GM18507 (cell line): ENCODE measurements at places on chromosomes 16 and 17.

DNA sequence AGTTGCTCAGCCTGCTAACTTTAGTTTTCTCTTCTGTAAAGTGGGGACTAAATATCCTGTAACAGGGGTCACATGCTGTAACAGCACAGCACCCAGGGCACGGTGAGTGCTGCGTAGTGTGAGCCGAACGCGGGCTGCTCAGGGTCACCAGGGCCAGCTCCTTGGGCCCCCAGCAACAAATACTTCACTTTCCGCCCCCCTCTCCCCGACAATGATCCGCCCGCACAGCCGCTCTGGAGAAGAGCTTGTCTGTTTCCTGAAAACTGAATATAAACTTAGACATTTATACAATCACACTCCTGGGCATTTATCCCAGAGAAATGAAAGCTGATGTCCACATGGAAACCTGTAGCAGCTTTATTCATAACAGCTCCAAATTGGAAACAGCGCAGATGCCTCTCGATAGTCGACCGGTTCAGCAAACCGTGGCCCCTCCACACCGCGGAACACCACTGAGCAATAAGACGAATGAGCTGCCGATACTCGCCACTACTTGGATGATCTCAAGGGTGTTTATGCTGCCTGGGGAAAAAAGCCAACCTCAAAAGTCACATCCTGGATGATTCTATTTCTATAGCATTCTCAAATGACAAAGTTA lies 267.2 kb downstream of the PARN start:
- DNase-seq = no peak

- no peak for DNase-seq
Observed at GRCh38 chr17:82021107-82021899, 1.4 kb downstream of the CENPX start.

DNA sequence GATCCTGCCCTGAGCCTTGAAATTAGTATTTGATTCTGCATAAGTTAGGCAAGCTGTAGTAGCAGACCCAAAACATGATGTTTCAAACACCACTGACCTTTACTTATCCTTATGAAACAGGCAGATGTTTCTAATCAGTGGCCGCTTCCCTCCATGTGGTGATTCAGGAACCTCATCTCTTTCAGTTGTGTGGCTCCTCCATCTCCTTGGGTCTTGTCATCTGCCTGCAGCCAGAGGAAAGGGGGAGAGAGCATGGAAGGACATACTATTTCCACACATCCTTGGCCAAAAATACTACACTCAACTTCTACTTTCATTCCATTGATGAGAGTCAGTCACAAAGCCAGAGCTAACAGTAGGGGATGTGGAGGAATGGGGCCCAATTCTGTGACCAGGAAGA lies 41.6 kb upstream of the IRX6 start:
- DNase-seq = no peak

DNA sequence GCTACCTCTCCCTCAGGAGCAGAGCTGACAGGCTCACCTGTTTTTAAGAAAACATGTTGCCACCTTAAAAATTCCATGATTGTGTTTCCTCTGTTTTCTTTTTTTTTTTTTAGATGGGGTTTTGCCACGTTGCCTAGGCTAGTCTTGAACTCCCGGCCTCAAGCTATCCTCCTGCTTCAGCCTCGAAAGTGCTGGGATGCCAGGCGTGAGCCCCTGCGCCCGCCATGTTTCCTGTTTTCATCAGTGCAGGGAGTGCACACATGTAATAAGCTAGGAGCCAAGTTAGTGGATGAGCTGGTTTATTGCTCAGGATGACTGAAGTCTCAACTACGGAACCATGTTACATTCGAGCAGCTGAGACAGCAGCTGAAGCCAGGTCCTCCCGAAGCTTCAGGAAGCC lies 13.6 kb downstream of the MRM3 start:
- DNase-seq = no peak

DNA sequence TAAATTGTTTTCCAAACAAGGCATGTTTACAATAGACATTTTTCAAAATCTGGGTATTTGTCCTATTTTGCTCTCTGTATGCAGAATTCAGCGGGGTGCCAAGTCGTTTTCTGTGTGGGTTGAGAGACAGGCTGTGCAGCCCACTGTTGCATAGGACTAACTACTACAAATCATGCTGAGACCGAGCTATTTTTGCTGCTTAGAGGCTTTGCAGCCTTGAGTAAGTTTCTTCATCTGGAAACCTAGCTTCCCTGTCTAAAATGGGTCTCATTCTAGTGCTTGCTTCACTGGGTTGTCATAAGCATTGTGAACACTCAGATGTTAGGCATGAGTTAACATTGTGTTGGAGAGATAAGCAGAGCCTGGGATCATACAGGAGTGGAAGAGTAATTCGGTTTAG lies 1.3 kb downstream of the PRPSAP2 start:
- DNase-seq = no peak

- no peak for DNase-seq
Observed at GRCh38 chr17:74875977-74876593, 3.3 kb upstream of the FDXR start.

DNA sequence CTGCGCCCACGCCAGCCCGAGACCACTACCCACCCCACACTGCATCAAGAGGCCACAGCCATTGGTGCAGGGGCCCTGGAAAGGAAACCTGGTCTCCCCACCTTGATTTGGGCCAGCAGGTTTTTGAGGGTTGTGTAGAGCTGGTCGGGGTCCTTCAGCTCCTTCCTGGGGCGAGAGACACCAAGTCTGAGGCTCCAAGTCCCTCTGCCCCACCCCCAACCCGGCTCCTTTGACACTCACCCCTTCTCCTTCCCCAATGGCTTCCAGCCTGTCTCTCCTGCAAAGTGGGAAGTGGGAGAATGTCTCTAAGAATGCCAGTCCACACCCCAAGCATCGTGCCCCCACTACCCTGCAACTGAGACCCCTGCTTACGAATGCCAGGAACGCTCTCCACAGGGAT lies 1.6 kb upstream of the DHX58 start:
- no peak for DNase-seq

DNA sequence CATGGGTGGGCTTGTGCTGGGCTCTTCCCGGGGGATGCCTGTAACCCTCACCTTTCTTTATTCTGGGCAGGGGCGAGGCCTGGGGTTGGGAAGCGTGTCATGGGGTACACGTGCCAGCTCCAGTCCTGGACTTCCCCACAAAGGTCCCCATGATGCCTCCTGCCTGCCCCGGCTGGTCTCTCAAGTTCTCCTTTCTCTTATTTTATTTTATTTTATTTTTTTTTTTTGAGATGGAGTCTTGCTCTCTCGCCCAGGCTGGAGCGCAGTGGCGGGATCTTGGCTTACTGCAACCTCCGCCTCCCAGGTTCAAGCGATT lies 8.6 kb downstream of the ATP2A3 start:
- DNase-seq = no peak

DNA sequence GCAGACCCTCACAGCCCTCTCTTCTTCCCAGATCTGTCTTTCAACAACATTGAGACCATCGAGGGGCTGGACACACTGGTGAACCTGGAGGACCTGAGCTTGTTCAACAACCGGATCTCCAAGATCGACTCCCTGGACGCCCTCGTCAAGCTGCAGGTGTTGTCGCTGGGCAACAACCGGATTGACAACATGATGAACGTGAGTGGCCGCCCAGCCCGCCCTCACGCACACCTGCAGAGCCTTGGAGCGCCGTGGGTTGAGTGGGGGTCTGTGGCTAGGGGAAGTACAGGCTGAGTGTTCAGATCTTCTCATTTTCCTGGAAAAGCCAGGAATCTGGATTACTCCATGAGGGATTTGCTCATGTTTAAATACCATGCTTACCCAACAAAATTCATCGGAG lies 15.2 kb downstream of the DRC3 start:
- no peak for DNase-seq

- DNase-seq = no peak
Observed at GRCh38 chr17:39628655-39629493, 2.1 kb downstream of the PPP1R1B start.

DNA sequence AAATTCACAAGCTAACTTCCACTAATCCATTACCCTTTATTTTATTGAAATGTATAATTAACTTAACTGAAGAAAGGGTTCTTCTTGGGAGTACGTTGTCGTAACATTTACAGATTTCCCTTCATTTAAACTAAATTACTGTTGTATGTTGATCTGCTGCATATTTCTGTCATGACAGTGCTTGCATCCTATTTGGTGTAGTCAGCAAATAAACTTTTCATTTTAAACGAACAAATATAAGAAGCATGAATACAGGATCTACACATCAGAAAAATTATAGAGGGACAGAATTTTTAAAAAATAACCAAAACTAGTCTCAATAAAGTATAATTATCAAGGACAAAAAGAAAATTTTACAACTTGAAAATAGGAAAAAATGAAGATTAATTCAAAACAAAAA lies 66.5 kb upstream of the ZNF267 start:
- DNase-seq = no peak

DNA sequence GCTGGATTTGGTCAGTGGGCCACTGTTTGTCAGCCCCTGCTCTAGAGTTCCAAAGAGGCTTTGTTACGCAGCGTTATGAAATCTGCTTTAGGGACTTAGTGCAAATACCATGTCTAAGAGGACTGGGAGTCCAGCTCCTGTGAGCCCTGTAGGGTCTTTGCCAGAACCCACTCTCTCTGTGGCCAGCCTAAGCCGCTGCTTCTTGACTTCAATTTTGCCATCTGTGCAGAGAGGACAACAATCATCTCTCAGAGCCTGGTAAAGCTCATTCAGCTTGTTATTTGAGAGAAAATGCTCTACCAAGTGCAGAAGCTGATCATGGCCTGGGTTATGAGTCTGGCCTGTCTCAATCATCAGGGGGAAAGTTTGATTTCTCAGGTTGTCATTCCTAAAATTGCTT lies 17.9 kb downstream of the CA10 start:
- no peak for DNase-seq

DNA sequence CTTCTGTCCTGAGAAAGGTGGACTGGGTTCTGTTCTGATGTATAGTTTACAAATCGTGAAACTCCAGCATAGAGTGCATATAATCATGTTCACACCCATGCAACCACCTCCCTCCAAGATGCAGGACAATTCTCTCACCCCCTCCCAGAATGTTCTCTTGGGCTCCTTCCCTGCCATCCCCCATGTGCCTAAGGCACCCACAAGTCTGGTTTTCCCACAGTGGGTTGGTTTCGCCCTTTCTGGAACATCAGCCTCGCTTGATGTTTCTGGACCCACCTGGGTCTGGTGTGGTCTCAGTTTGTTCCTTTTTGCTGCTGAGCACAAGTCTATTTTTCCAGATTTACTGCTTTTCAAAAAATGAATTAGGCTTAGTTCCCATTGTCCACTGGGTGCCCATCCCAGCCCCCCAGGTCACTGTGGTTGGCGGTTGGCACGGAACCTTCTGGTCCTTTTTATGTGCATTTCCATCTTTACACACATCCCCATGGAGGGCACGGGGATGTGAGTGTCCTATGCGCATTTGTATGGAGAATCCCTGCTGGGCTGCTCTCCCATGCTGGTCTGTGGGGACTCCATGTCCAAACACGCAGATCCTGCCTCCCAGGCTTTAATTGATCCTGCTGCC lies 19.0 kb downstream of the MAP2K3 start:
- DNase-seq = no peak

- no peak for DNase-seq
Observed at GRCh38 chr16:27627136-27627535, 77.2 kb downstream of the KATNIP start.

DNA sequence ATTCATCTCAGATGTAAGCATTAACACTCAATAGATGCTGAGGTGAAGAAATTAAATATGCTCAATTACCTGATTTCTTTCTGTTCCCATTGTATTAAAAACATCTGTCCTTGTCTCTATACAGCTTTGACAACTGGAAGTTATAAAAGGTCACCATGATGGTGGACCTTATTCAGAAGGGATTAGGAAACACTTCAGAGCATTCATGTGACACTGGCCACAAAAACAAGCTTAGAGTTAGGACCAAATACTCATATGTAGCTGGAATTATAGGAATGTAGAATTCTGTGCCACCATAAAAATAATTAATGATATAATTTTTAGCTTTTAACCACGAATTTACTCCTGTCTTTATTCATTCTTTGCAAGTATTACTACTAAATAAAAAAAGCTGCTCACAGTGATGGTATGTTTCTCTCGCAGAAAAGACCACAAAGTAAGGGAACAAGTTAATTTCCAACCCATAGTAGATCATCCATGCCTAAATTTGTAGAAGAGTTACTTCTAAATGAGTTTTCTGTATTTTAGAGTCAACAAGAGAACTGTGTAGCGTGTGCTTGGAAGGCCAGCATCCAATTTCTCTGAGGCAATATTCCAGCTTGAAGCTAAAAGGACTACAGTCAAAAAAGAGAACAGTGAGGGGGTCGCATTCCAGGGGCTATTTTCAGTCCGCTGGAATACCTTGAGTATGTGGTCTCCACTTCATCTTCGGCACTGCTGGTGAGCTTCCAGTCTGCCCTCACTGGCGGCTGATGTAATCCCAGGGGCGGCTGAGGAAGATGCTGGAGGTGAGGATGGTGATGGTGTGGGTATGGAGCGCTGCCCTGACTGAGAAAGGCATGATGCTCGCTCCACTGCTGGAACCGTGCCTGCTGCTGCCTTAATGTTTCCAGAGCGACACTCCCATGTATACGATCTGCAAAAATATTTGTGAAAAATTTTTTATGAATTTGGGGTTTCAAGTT lies 63.7 kb downstream of the CACNG1 start:
- no peak for DNase-seq

GRCh38 chr17:4580291-4580690 lies 4.0 kb upstream of the SMTNL2 start:
- DNase-seq = no peak

DNA sequence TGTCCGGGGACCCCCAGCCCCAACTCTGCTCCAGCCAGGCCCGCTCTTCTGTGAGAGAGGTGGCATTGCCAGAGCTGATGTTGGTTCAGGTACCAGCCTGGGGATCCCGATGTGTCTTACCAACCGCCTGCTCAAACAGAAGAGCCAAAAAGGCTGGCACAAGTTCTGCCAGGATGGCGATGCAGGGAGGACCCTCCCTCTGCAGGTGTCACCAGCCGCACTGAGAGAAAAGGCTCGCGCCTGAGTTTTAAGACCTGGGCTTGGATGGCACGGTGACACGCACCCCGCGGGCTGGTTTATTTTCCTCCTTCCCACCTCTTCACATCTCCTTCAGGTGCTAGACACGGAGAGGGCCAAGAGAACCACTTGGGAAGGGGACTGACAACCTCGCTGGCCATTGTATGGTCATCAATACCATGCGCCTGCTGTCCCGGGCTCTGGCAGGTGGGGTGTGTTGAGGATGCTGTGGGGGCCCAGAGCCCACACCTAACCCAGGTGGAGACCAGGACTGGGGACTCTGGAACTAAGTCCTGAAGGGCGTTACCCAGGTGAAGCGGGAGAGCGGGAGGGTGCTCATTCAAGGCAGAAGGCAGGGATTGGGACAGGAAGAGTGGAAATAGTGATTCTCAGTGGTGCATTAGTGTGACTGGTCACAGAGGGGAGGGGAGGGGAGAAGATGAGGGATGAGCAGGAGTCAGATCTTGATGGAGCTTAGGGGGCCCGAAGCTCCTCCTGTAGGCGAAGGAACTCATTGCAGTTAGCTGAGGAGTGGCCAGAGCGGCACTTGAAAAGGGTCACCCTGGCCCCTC lies 16.3 kb downstream of the FOXJ1 start:
- no peak for DNase-seq

GRCh38 chr16:51559901-51560300 lies 408.8 kb upstream of the SALL1 start:
- DNase-seq = no peak
